ENCODE measurements at places on chromosomes 5 and 9.

DNA sequence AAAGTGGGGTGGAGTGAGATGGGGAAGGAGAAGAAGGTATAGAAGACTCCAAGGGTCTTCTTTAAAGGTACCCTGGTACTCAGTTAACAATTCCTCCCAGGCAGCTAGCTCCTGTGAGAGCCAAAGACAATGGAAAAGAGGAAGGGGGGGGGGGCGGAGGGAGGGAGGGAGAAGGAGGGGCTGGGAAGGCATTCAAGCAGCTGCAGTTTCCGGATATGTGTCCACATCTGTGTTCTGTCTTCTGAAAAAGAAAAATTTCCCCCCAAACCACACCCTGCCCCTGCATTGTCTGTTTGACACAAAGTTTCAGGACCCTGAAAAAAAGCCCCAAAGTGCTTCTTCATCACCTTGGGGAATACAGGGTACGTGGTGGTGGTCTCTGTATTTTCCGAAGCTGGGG is 11.1 kb downstream of the SPRY4 start:
- no peak for DNase-seq

GRCh38 chr9:18361646-18362045 is 112.3 kb upstream of the ADAMTSL1 start:
- DNase-seq = no peak

GRCh38 chr9:98175028-98175569 is 17.3 kb downstream of the CORO2A start:
- no peak for DNase-seq

DNA sequence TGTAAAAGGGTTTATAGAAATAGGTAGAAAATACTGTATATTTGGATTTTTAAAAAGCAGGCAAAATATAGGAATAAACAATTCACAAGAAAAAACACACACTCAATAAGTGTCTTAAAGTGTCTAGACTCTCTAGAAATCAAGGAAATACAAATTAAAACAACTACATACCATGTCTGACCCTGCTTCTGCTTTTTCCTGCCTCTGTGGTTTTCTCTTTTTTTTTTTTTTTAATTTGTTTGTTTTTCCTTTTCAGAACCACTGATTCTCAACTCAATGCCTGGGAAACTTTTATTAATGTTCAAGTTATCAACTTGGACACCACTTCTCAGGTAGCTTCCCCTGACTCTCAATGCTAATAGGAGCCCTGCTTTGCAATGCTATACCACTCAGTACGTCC is 25.5 kb upstream of the TAS2R1 start:
- DNase-seq = no peak

- DNase-seq = no peak
Observed at GRCh38 chr9:131709771-131710431, 30.0 kb downstream of the RAPGEF1 start.

DNA sequence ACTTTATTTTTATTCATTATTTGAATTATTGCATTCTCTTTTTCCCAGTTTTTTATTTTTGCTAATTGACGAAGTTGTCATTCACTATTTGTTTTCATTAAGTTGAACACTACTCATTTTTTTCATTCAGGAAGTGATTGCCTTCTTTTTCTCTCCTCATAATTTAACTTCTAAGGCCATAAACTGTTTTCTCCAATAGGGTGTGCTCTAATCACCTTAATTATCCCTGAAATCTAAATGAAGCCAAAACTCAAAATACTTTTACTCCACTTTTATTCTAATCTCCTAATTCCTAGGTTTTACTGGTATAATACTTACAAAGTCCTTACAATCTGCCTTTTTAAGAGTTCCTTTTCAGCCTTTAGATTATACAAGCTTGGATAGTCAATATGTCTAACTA is 2.9 kb upstream of the OR13C2 start:
- no peak for DNase-seq

GRCh38 chr5:86797677-86798076 is 179.9 kb downstream of the COX7C start:
- DNase-seq = no peak

DNA sequence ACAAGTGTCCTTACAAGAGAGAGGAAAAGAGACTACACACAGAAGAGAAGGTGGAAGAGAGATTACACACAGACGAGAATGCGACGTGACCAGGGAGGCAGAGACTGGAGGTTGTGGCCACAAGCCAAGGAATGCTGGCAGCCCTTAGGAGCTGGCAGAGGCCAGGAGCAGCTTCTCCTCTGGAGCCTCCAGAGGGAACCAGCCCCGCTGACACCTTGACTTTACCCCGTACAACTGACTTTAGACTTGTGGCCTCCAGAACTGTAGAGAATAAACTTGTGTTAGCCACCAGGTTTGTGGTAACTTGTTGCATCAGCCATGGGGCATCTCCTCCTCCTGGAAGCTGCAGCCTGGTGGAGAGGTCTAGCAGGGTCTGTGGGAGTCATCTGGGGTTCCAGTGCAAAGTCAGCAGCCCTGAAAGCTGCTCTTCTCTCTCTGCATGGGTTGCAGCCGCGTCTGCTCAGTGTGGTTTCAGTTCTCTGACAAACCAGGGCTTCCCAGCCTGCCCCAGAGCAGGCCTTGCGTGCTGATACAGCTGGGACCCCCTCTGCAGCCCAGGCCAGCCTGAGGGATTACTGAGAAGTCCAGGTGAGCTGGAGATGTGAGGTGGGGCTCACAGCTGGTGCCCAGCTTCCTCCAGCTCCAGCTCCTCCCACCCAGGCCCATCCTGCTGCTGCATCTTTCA is 30.8 kb upstream of the CNOT6 start:
- no peak for DNase-seq

DNA sequence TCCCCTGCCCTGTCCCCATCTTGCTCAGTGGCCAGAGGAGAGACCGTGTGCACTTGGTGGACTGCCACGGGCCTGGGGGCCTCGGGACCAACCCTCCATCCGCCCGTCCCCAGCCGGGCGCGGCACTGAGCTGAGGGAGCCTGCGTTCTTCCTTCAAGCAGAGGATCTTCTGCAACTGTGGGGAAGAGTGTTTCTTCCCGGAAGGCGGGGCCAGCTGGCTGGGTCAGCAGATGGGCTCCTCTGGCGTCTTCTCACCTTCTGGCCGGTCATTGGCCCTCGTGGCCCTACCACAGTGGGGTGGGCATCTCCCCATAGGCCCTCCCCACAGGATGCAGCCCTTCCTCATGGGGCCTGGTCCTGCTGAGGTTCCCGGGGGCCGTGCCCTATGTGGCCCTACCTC is 17.4 kb downstream of the RXRA start:
- no peak for DNase-seq

DNA sequence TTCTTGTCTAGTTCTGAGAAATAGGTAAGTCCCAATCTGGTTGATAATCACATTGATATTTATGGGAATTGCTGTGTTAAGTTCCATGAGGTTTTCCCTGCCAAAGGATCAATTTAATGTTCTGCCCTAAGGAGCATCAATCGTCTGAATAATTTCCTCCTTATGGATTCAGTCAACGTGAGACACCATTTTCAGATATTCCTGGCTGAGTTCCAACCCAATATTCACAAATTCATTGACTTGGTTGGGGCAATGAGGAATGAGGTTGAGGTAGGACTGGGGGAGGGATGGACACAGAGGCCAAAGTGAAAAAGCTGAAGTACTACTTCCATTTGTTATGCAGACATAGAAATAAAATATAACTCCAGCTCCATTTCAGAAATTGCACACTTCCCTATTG is 99.1 kb downstream of the ZNF622 start:
- DNase-seq = no peak

GRCh38 chr9:136496801-136497620 is 14.2 kb upstream of the SEC16A start:
- no peak for DNase-seq

DNA sequence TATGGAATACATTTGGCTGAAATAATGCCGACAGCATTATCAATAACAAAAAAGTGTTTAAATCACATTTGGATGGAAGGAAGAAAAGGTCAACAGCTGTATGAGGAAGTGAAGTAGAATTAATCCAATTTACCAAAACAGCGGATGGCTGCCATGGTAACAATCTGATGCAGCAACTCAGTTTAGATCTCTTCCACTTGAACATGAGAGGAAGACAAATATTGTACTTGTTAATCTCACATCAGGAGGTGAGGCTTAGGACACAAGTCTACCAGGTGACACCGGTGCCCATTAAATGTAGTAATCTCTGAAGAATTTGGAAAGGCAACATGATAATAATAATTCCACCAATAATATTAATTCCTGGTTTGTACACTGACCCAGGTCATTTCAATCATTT is 2.4 kb downstream of the RASEF start:
- DNase-seq = no peak

DNA sequence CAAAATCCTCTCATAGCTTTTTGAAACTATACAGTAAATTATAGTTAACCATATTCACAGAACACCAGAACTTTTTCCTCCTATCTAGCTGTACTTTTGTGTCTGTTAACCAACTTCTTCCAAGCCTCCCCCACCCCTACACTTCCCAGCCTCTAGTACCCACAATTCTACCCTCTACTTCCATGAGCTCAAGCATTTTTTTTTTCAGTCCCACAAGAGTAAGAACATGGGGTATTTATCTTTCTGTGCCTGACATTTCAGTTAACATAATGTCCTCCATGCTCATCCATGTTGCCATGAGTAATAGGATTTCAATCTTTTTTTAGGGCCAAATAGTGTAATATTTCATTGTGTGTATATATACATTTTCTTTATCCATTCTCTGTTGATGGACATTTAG is 128.3 kb upstream of the MAN2A1 start:
- no peak for DNase-seq

DNA sequence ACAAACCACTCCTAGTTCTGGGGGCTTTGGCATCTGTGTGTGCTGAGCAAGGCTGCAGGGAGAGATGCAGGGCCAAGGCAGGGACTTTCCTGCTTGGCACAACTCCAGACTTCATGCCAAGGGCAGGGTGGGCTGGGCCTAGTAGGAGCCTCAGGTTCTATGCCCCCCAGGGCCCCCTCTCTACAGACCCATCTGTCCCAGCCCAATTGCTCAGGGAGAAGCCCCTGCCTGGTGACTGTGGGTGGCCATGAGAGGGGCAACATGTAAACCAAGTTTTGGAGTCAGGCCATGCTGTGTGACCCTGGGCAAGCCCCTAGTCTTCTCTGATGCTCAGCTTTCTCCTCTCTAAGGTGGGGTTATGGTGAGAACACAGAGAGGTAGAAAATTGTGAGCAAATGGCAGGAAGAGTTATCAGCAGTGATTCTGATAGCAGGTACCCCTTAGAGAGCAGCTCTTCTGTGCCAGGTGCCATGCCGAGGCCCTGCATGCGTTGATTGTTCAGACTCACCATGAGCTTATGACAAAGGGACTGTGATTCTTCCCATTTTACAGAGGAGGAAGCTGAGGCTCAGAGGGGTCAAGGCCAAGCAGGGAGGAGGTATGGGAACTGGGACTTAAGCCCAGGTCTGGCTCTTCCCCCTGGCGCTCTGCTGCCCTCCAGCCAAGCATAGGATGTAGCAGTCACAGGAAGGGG is 5.2 kb downstream of the OLFML2A start:
- DNase-seq = no peak

DNA sequence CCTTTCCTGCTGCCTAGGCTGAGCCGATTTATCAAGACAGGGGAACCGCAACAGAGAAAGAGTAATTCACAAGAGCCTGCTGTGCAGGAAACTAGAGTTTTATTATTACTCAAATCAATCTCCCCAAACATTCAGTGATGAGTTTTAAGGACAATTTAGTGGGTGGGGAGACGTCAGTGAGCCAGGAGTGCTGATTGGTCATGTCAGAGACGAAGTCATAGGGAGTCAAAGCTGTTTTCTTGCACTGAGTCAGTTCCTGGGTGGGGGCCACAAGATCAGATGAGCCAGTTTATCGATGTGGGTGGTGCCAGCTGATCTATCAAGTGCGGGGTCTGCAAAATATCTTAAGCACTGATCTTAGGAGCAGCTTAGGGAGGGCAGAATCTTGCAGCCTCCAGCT is 19.0 kb downstream of the SNX24 start:
- no peak for DNase-seq

DNA sequence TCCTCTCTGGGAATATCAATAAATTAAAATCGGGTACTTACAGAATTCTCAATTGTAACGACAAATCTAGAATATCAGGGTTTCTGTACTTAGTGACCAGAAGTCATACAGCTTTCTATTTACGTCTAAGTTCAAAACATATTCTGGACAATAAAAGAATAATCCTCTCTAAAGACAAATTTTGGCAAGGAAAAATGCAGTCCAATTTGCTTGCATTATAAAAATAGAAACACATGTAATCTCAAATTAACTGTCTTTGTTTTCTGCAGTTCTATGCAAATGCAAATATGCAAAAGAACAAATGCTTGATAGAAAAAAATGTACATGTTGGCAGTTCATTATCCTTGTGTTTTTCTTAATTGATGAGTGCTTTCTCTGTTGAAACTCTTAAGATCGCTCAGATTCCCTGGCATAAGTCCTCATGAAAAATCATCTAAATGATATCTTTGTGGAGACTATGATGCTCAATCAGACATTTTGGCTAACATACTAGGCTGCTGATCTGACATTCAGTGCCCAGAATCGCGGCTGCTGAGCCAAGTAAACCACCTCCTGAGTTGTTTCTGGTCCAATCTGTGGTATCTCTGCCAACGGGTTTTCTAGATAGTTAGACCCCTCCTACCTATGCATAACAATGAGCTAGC is 990.1 kb upstream of the C9orf72 start:
- no peak for DNase-seq

GRCh38 chr9:107249665-107250285 is 33.3 kb upstream of the RAD23B start:
- no peak for DNase-seq

DNA sequence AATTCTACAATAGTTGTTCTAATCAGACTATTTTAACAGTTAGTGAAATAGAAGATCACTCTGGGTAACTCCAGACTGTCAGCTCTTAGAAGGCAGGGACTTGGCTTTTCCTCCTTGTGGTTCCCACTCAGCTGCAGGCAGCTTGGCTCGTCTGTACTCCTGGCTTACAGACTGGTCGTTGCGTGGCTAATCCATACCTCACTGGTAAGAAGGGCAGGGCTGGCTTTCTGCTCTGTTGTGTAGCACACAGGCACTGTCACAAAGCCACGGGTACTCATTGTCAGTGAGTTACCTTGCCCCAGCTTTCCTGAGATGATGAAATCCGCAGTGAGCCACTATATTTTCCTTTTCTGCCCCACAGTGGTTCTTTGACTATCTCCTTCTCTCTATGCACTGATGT is 1.8 kb upstream of the PRLR start:
- DNase-seq = no peak

- no peak for DNase-seq
Observed at GRCh38 chr9:89359751-89360261, 41.5 kb downstream of the SECISBP2 start.

DNA sequence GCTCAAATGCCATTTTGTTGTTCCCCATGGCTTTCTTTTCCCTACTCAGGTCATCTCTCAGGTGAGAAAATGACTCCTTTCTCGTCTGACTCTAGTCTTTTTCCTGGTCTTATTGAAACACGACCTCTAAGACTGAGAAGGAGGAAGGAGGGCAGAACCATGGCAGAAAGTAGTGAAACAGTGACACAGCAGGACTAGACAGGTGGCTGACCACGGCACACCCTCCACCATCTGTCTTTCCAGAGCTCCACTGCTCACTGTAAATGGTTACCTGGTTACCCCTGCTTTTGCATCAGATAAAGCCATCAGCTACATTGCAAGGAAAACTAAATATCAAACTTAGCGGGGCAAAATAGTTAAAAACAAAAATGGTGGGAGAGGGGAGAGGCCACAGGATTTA is 30.9 kb downstream of the NR4A3 start:
- no peak for DNase-seq

Data from stimulated activated CD4-positive, alpha-beta T cell treated with anti-CD3 and anti-CD28 coated beads, Interleukin-2, amount 100 ng/mL, for 4 hours (primary cell).